Activated CD8-positive, alpha-beta T cell treated with anti-CD3 and anti-CD28 coated beads for 36 hours (primary cell): ENCODE measurements at places on chromosomes 3 and 15. TPM values are rescaled to one million over a fixed set of nuclear protein-coding genes. Genes with fewer than 3 reads are reported as not detected.

- DNase-seq, result no peak
Measured at GRCh38 chr3:115547207-115547606, 76.1 kb upstream of the GAP43 start.

DNA sequence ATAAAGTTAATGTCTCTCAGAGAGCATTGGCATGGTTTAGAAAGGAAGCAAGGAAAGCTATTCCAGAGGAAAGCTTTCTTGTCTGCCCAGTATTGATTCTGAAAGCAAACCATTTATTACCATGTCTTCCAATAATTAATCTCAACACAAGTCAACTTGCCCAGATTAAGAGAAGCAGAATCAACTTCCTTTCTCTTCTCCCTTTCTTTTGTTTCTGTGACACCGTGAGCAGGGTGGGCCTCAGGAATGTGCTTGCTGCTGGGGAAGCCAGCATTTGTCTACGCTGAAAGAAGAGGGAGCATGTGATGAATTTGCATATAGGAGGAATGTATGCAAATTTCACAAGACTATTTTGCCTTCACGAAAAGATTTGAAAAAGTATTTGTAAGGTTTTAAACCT lies 368.6 kb upstream of the ROPN1 start:
- DNase-seq, result no peak

DNA sequence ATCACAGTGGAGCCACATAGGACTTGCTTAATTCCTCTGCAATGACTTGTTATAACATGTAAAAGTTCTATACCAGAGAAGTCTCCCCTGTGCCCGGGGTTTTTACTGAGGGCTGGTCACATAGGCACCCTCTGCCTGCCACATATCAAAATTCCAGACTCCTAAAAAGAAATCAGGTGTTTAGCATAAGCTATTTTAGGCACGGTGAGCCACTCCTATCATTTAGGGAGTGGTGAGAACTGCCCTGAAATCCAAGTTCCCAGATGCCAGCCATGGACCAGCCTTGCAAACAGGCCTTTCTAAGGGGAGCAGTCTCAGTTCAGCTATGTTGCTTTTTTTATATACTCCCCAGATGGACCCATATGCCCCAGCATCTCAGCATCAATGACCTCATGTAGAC lies 130.3 kb downstream of the THSD4 start:
- no peak for DNase-seq

DNA sequence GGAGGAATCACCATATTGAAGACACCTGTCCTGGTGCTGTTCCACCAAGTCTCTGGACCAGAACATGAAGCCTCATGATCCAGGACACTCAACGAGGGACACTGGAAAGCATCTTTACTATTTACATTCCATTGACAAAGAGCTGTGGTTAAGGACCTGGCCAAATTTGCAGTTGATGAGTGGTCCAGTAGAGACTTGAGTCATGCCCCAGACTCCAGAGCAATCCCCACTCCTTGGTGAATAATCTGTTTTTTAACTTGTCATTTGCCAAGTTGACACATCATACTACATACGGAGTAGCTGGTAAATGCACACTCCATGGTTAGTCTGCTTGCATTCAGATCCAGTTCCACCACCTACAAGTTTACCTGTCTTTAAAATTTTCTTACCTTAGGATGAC lies 1.2 kb upstream of the COL6A6 start:
- DNase-seq, result no peak

GRCh38 chr3:127525373-127525772 lies 65.2 kb downstream of the TPRA1 start:
- DNase-seq, result no peak

DNA sequence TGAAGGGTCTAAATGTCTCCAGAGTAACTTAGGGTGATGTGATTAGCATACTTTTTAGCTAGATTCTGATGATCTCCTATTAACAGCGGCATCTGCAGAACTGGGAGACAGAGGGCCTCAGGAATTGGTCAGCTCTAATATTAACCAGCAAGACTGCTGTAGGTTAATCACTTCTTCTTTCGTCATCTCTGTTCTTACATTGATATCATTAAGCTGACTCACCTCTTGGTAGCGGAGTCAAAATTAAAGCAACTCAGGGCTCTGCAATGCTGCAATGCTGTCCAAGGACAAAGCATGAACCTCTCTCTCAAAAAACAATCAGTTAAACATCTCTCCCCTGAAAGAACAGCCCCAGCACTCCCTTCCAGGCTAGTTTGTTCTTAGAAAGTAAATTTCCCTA lies 57.5 kb upstream of the TRA2B start:
- no peak for DNase-seq

- DNase-seq, result peak; percentile 12
Measured at GRCh38 chr3:170809007-170809974, 60.7 kb downstream of the RPL22L1 start.

DNA sequence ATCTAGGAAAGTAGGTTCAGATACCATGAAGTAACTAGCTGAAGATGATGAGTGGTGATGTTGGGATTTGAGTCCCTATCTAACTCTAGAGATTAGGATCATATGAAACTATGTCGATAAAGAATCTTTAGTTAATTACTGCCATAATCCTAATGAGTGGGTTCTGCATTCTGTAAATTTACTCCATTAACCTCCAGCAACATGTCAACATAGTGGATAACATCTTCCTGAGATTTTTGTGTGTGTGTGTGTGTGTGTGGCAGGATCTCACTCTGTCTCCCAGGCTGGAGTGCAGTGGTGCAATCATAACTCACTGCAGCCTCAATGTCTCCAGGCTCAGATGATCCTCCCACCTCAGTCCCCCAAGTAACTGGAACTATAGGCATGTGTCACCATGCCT lies 272.9 kb upstream of the DPH6 start:
- no peak for DNase-seq

GRCh38 chr3:127151992-127152650 lies 40.8 kb upstream of the PRR23E start:
- no peak for DNase-seq

DNA sequence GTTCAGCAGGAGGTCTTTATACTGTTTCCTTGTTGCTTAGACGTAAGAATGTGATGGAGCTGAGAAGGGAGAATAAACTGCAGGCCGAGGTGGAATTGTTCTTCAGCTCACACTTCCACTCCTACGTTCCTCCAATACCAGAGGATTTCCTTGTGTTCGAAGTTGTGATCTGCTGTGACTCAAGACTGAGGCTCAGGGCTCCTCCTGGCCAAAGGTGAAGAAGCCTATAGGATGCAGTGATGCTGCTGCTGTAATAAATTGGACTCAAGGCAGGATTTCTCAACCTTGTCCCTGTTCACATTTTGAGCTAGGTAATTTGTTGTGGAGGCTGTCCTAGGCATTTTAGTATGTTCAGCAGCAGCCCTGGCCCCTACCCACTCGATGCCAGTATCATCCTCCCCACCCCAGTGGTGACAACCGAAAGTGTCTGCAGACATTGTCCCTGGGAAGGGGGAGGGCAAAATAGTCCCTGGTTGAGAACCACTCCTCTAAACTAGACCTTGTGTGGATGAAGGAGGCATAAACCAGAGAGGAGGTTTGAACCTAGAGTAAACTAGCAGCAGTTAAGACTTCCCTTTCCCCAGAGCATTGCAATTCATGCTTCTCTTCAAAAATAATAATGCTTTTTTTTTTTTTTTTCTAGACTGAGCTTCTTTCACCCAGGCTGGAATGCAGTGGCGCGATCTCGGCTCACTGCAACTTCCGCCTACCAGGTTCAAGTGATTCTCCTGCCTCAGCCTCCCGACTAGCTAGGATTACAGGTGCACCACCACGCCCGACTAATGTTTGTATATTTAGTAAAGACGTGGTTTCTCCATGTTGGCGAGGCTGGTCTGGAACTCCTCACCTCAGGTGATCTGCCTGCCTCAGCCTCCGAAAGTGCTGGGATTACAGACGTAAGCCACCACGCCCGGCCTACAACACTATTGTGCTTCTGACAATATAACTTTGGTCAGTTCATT lies 11.1 kb downstream of the RAP2B start:
- no peak for DNase-seq

- DNase-seq, result no peak
Measured at GRCh38 chr3:127445581-127446343, 144.8 kb downstream of the TPRA1 start.

DNA sequence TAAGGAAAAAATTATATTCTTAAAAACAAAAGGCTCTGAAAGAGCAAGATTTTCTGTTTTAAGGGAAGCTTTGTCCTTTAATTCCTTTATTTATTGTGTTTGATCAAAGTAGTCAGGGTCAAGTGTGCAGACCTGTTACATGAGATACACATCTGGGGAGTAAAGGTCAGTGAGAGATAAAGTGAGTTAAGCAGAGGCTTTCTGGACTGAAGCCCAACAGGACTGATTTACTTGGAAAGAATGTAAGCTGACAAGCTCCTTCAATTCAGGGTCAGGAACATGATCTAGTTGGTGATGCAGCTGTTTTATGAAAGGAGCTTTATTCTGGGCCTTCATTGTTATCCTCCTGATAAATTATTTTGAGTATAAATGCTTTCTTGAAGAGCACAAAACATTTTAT lies 20.7 kb upstream of the OTOL1 start:
- DNase-seq, result no peak

DNA sequence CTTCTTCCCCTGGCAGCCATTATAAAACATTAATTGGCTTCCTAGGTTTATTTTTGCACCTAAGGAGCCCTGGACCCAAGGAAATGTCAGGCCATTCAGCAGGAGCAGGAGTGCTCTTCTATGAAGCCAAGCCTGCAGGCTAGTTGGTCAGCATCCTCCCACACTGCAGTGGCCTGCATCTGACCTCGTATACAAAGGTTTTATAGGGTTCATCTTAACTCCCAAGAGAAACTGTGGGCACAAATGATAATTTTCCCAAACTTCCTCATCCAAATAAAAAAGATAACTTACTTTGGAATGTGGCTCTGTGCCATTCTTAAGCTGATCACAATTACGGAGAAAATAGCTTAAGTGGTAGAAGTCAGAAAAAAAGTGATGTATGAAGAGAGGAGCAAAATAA lies 19.4 kb downstream of the PLSCR1 start:
- no peak for DNase-seq

GRCh38 chr15:65466901-65467300 lies 44.2 kb upstream of the IGDCC4 start:
- no peak for DNase-seq

DNA sequence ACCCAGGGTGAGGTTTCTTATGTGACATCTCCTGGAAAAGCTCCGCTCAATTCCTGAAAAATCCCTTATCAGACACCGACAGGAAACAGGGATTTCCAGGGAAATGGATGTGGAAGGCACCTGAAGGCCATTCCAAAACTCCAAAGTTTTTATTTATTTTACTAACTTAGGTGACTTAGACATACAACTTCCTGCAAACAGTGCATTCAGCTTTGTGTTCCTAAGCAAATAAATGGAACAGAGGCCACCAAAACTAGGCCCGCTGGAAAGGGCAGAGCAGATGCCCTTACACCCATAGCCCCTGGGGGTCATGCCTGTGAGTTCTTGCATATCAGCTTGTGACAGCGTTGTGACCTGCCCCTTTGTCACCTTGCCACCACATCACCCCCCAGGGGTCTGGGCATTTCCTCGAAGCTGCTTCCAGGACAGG lies 239.4 kb downstream of the XXYLT1 start:
- DNase-seq, result no peak

DNA sequence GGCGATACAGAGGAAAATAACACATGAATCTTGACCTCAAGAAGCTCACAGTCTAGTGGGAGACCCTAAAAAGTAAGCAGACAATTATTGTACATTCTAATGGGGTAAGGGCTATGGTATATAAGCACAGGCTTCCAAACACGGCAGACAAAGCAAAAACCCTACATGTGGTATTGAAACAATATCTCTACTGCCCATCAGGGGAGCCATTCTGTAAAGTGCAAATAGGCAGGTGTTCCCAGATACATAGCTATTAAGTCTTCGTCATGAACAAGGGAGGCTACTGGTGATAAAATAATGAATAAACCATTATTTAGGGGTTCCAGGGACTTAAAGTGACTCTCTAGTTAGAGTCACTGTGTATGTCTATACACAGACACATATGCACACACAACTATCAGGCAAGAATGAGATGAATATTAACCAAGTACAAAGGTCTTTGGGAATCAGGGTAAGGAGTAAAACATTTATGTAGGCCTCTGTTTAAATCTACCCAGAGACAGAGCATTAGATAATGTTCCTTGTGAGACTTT lies 38.7 kb upstream of the ASB14 start:
- DNase-seq, result no peak

DNA sequence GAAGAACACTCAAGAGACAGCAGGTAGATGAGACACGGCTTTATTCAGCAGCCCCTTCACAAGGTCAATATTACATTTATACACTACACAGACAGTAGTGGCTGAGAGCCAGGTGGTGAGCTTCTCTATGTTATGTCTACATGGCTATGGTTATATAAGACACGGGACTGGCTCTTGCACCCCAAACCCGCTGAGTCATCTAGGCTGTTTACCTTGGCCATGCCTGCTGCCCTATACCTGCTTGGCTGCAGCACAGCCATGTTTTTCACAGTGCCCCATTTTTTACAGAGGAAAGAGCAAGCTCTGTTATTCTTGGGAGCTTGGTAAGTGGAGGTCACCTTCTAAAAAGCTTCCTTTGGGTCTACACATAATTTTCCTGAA lies 231.6 kb downstream of the IGSF11 start:
- no peak for DNase-seq

GRCh38 chr3:2650746-2651145 lies 459.4 kb downstream of the IL5RA start:
- no peak for DNase-seq

GRCh38 chr15:63967616-63968015 lies 78.7 kb downstream of the DAPK2 start:
- no peak for DNase-seq

GRCh38 chr3:59273976-59274375 lies 224.2 kb upstream of the CFAP20DC start:
- DNase-seq, result no peak

- DNase-seq, result no peak
Measured at GRCh38 chr3:71142441-71143161, 440.9 kb downstream of the FOXP1 start.

- peak; percentile 21 for DNase-seq
Measured at GRCh38 chr3:15797642-15798303, at the start of gene ANKRD28. Gene ANKRD28, minus strand, starts transcription at chr3:15797979. Its CDS starts 1,458 bp downstream, at chr3:15796521.

- DNase-seq, result no peak
Measured at GRCh38 chr3:151393146-151393830, 8.7 kb upstream of the P2RY12 start.

DNA sequence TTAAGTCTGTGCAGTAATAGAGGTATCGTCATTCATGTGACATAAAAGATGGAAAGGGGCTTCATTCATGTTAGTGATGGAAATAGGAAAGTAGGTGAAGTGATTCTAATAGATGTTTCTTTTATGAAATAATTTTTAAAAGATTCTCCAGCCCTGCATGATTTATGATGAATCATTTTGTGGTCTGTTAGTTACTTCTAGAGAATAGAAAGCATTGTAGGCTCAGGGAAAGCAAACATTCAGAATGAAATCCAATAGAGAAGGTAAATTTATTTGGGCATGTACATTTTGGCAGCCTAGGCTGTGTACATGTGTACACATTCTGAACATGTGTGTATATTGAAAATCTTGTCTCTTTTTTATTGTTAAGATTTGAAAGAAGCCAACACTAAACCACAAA lies 23.1 kb downstream of the PPARG start:
- no peak for DNase-seq

- no peak for DNase-seq
Measured at GRCh38 chr3:186917512-186918312, 12.6 kb upstream of the ST6GAL1 start.

The ARNT2 gene
- not detected for total RNA-seq

The TRIM42 gene
- total RNA-seq, result not detected

The WWTR1 gene
- total RNA-seq, result 0.40 TPM

The TAGLN3 gene
- 1.2 TPM for total RNA-seq

The NECTIN3 gene
- 3.0 TPM for total RNA-seq

The C3orf80 gene
- 0.13 TPM for total RNA-seq

The TEX264 gene
- total RNA-seq, result 26.0 TPM

The FSTL1 gene
- 1.0 TPM for total RNA-seq

The SEMA5B gene
- not detected for total RNA-seq

The ARGFX gene
- not detected for total RNA-seq

The CD86 gene
- 0.52 TPM for total RNA-seq

The ATP2B2 gene
- total RNA-seq, result not detected

The NLGN1 gene
- not detected for total RNA-seq
